ENCODE measurements at places on chromosomes 12 and 14. TPM values are rescaled to one million over a fixed set of nuclear protein-coding genes. Genes with fewer than 3 reads are reported as not detected.

Gene PALS1
- total RNA-seq: 18.0 TPM

Gene BCL7A
- total RNA-seq: 14.2 TPM

Gene MORN3
- 0.34 TPM for total RNA-seq

Gene POTEG
- total RNA-seq: not detected

GRCh38 chr14:21941885-21942284 lies 268.3 kb upstream of the OR4E1 start:
- no peaks in the 10 kb centered on the region for H3K4me1 ChIP-seq
- peaks cover 34% of the 10 kb centered on the region for H3K27me3 ChIP-seq
- no peak overlapping the region for H3K27ac ChIP-seq
- no peak overlapping the region for H3K4me3 ChIP-seq
- H3K36me3 ChIP-seq: no peaks in the 10 kb centered on the region

DNA sequence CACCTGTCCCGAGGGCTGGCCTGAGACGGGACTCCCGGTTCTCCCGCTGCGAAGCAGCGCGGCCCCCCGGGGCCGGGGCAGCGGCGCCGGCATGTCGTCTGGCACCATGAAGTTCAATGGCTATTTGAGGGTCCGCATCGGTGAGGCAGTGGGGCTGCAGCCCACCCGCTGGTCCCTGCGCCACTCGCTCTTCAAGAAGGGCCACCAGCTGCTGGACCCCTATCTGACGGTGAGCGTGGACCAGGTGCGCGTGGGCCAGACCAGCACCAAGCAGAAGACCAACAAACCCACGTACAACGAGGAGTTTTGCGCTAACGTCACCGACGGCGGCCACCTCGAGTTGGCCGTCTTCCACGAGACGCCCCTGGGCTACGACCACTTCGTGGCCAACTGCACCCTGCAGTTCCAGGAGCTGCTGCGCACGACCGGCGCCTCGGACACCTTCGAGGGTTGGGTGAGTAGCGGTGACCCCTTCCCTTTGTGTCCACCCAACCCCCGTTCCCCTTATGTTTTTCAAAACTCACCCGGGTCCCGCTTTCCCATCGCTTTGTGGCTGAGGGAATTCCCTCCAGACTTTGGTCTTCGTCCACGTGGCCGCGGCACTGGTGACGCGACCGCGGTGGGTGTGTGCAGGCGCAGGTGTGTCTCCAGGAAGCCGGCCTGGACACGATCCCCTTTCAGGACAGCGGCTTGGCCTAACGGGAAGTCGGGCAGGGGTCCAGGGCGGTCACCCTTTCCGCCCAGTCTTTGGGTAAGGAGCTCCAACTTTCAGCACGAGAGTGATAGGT lies 826 bp downstream of the PRKCH start:
- no peaks in the 10 kb centered on the region for H3K36me3 ChIP-seq
- peaks cover 32% of the 10 kb centered on the region for H3K4me1 ChIP-seq
- peak overlapping the region; percentile 50 for H3K27ac ChIP-seq
- H3K4me3 ChIP-seq: peak overlapping the region; percentile 70
- H3K27me3 ChIP-seq: no peaks in the 10 kb centered on the region

All from HCT116 (cell line).